ENCODE measurements at places on chromosomes 3 and 15.
A peak's percentile ranks its signal among the peaks of the same experiment; 100 is the strongest.

- no peak for DNase-seq
Measured at GRCh38 chr3:126937973-126938372, 44.9 kb upstream of the PLXNA1 start.

DNA sequence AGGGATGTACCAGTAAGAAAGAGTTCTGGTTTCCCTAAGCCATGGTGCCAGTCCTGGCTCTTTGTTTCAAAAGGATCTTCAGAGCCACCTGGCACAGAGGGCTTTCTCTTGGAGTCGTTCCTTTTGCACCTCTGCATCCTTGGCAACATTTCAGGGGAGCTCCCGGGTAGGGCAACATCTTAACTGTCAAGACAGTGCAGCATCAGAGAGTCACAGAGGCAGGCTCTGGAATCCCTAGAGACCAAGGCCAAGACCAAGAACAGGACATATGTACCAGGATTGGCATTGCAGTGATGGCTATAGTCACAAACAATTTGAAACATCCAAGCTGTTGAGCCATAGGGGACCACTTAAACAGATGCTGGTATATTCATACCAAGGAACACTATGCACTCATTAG is 129.4 kb upstream of the ADPGK start:
- no peak for DNase-seq

DNA sequence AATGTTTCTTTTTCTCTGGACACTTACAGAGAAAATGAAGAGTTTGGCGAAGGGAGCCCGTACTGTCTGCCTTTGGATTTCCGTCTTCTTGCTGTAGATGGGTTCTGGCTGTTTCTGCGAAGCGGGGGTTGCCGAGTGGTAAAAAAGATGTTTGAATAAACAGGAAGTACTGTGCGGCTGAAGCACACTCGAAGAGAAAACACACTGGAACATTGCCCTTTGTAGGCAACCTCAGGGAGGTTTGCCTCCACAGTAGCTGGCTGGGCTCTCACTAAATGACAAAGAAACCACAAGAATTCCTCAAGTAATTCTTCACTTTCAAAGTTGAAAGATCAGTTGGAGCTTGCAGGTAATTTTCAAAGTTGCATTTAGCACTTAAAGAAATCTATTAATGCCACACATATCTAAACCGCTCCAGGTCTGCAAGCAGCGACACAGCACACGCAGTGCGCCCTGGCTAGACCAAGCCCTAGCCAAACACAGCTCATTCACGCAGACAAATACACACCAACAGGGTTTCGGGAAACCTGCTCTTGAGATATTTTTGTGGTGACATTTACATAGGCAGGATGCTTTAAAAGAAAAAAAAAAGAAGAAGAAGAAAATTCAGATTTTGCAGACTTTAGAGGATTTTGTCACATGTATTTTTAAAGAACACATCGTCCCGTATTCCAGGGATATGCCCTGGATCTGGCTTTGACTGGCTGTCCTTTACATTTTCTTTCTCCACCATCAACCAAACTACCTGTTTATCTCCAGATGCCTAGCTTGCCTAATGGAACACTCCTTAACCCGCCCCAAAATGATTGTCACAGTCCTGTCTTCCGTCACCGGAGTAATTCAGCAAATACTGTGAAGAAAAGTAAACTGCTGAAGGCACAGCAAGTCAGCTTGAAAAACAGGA is 452.8 kb downstream of the FOXP1 start:
- peak; percentile 65 for DNase-seq

DNA sequence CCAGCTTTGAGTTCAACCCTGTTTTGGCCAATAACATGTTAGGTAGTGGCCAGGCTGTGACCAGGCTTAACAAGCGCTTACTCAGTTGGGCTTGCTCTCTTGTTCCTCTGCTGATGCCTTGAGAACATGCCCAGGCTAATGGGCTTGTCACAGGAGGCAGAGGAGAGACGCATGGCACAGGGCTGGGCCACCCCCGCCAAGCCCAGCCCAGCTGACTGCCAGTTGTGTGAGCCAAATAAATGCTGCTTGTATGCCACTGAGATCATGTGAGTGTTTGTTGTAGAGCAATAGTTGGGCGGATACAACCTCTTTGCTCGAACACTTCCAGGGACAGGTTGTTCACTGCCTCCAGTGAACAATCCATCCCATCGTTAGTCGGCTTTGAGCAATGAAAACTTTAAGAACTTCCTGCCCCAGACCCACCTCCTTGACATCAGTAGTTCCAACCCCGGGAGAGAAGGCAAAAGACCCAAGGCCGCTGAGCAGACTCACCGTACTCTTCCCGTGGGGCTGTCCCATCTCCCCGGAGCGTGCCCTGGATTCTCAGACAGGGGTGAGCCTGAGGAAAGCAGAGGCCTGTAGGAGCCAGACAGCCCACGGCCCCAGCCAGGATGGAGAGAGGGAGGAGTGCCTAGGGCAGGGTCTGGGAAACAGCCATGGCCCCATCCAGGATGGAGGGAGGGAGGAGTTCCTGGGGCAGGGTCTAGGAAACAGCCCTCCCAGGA is 4.1 kb downstream of the PLA2G4F start:
- DNase-seq: no peak

GRCh38 chr3:52019352-52020080 is 23.8 kb upstream of the RPL29 start:
- no peak for DNase-seq

DNA sequence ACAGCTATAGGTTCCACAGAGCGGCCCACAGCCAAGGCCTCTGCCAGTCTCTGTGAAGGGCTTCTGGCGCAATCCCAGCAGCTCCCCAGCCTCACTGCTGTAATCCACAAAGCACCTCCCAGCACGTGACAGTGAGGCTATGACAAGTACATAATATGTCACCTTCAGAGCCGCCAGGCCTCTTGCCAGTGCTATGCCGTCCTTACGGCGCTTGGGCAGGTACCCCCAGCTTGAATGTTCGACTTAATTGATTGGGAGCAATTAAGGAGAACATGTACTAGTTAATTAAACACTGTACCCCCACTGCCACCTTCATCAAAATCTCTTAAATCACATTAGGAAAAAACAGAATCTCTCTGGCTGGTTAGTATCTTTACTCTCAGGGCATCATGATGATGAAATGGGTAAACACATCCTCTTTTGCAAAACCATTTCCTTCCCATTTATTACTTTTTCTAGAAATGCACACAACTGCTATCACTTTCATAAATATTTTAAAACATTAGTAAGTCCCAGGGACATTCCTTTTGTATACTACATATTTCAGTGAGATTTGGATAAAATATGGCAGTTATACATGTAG is 169.9 kb downstream of the XXYLT1 start:
- DNase-seq: no peak

GRCh38 chr3:186057594-186057993 is 51.3 kb downstream of the ETV5 start:
- DNase-seq: no peak

DNA sequence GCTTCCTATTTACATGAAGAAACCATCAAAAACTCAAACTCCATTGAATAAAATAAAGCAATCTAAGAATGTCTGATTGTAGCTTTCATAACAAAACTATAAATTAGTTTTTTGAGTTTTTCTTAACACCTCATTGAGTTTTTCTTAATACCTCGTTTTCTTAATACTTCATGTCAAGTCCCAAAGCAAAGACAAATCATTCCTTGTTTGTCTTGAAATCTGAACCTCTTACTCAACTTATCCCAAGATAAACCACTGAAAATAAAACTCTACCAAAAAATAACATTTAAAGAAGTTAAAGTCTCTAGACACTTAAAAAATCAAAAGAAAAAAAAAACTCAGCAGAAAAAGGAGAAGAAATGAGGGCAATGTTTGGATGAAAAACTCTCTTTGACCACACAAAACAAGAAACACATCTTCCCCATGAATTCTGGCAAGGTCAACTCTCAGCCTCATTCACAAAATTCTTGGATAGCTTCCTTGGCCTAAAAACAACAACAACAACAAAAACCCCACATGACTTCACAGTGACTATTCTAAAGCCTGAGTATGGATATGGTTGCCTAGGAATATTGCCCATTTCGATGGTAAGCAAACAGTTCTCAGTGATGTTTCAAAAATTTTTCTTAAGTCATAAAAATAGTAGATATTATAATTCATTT is 38.2 kb downstream of the TMCC1 start:
- no peak for DNase-seq

GRCh38 chr3:14441920-14442300 is 39.5 kb downstream of the SLC6A6 start:
- no peak for DNase-seq

DNA sequence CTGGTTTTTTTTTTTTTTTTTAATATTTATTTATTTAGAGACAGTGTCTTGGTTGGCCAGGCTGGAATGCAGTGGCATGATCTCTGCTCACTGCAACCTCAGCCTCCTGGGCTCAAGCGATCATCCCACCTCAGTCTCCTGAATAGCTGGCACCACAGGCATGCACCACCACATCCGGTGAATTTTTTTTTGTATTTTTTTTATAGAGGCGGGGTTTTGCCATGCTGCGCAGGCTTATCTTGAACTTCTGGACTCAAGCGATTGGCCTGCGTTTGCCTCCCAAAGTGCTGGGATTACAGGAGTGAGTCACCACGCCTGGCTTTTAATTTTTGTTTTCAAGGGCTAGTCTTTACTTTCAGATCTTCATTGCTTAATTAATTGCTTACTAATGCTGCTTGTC is 13.1 kb downstream of the PCCB start:
- DNase-seq: no peak

Measured in stimulated activated CD4-positive, alpha-beta T cell treated with anti-CD3 and anti-CD28 coated beads, TNF-alpha, amount 100 ng/mL, for 24 hours (primary cell).